ENCODE measurements at places on chromosomes 12 and 14.

- no peak for DNase-seq
These were observed 162.2 kb downstream of the ADGRD1 start for GRCh38 chr12:131115766-131116467.

DNA sequence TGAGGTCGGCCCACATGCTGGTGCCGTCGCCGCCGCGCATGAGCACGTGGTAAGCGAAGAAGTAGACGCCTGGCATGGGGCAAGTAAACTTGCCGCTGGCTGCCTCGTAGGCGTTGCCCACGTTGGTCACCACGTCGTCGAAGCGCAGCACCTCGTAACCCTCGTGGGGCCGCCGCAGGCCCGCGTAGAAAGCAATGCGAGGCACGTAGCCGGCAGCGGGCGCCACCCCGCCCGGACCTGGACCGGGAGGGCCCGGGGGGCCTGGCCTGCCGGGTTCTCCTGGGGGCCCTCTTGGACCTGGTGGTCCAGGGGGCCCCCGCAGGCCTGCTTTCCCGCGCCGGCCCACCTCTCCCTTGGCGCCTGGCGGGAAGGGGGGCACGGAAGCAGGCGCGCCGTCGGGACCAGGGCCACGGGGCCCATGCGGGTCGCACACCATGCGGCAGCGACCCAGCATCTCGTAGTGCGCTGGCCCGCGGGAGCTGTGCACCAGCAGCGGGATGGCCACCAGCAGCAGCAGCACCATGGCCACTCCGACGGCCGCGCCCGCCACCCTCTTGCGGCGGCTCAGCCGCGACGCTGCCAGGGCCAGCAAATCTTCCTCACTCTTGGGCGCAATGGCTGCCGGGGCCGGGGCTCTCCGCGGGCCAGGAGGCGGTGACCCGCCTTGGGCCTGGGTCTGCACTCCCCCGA is 888 bp downstream of the C1QL4 start:
- DNase-seq: no peak

DNA sequence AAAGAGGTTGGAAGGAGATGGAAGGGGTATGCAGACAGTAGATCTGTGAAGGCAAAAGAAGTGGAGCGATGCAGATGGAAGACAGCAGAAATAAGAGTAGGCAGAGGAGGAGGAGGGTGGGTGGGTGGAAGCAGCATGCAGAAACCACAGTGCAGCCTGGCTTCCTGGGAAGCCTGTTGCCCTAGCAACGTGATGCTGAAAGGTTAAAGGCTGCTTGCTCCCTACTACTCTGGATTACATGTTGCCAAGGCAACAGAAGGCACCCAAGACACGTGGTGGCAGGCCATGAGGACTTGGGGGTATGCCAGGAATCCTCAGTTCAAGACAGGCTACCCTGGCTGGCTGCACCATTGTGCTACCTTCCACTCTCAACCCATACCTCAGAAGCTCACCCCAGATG is 129.6 kb downstream of the GRIN2B start:
- no peak for DNase-seq

GRCh38 chr14:67207810-67208209 is 18.6 kb downstream of the GARIN2 start:
- no peak for DNase-seq

- no peak for DNase-seq
These were observed 26.3 kb downstream of the ALKBH1 start for GRCh38 chr14:77681196-77682157.

DNA sequence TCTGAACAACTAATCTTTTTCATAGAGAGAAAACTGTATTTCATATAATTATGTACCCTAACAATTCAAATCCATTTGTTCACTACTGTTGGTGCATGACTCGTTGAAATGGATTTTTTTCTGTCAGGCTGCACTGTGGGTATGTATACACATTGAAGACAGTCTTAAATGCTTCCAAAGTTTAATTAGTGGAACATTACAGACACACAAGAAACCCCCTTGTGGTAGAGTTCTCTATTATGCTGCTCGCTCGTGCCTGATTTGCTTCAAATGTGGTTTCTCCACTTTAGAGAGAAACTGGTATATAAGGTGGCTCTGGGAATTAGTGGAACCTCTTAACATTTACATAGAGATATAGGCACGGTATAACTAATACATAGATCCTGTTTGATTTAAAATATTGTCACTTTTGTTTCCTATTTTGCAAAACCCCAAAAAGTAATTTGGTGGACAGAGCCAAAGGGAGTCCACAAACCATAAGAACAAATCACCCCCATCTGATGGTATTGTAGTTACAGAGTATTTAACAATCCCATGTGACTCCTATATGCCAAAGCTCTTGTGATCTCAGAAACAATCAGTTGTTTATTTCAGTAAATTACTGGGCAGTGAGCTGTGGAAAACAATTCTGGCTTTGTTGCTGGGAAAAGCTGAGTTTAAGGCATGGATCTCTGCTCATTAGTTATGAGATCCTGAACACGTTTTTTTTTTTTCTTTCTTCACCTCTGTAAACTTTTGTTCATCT is 159.5 kb downstream of the BRMS1L start:
- no peak for DNase-seq

GRCh38 chr14:55688566-55688965 is 108.6 kb downstream of the KTN1 start:
- no peak for DNase-seq

DNA sequence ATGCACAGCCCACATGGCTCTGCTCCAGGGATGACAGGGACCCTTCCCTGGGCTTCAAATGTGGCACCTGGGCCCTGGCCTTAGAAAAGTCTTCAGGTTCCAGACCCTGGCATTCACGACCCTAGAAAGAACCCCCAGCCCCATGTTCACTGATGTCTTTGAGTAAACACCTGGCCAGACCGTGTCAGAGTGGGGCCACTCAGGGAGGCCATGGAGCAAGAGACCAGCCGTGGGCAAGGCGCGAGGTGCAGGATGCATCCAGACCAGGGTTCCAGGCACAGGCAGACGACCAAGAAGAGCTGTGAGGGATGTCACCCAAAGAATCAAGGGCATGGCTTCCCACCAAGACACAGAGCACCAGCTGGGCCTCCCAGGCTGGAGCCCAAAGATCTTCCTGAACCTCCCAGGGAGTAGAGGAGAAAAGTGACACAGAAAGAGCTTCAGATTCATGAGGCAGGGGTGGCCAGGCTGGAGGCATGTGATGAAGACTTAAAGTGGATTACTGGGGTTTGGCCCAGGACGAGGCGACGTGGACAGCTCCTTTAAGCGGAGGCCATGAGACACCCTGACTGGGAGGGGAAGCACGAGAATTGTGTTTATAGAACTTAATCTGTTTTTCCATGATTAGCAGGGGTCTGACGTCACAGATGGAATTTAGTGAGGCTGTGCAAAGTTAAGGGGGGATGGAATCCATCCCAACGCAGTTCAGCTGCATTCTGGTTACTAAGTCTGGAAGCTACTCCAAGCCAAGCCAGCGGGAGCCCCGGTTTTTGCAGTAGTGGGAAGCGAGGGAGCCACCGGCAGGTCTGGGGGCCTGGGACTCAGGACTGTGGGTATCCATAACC is 61.6 kb downstream of the ARL6IP4 start:
- no peak for DNase-seq

GRCh38 chr12:132788375-132789098 is 26.9 kb upstream of the ANKLE2 start:
- no peak for DNase-seq

DNA sequence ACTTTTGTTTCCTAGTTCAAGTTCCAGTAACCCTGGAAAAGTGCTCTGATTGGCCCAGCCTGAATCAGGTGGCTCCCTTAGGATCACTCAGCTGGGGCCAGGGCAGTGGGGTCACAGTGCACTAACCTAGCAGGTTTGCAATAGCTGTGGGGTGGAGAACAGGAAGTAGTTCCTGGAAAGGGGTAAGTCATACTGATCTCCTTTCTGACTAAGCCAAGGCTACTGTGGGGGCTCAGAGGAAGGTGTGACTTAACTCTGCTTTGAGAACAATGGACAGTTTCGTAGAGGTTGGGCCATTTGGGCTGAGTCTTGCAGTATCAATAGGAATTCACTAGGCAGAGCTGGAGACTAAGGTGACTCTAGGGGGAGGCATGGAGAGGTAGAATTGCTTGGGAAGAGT is 89.4 kb downstream of the KIF26A start:
- DNase-seq: no peak
